ENCODE measurements at places on chromosomes 11 and 22.
A peak's percentile ranks its signal among the peaks of the same experiment; 100 is the strongest.

DNA sequence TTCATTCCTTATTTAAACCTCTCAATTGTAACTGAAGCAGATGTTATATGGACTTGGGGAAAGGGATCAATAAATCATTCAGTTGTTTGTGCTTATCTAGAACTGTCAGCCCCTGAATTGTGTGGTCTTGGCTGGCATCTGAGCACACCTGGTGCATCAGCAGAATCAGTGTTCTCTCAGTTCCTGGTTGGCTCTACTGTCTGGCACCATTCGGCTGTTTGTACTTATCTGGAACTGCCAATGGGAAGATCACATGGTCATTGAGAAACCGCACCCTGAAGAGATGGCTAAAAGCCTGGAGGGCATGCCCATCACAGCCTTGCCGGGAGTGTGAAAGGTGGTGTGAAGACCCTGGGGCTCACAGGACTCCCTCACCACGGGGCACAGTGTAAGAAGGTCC lies 37.1 kb upstream of the EHF start:
- no peak for DNase-seq

DNA sequence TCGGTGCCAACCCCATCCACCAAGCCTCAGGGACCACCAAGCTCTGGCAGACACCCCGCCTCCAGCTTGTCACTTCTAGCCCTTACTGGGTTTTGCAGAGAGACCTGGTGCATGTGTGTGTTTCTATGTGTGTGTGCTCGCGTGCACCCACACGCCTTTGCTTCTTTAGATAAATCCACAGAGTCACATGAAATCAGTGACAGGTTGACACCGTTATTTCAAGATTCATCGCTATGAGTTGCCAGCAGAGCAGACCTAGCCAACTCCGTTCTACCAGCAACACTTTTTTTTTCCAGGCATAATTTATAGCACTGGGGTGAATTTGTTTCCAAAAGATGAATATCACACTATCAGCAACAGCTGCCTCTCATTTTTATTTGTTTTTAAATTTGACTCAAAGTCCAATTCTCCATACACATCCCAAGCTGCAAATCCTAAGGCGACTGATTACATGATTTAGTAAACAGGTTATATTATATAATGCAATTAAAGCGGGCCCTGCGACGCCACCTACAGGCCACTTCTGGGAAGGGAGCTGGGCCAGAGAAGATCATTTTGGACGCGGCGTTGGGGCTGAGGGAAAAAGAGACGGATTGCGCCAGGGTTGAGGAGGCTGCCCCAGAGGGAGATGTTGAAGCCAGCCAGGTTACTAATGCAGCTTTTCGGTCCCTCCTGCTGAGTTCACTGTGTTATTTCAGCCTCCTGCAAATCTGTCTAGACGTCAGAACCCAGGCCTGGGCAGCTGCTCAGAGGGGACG lies 150.5 kb downstream of the FEZ1 start:
- DNase-seq: peak; percentile 6

DNA sequence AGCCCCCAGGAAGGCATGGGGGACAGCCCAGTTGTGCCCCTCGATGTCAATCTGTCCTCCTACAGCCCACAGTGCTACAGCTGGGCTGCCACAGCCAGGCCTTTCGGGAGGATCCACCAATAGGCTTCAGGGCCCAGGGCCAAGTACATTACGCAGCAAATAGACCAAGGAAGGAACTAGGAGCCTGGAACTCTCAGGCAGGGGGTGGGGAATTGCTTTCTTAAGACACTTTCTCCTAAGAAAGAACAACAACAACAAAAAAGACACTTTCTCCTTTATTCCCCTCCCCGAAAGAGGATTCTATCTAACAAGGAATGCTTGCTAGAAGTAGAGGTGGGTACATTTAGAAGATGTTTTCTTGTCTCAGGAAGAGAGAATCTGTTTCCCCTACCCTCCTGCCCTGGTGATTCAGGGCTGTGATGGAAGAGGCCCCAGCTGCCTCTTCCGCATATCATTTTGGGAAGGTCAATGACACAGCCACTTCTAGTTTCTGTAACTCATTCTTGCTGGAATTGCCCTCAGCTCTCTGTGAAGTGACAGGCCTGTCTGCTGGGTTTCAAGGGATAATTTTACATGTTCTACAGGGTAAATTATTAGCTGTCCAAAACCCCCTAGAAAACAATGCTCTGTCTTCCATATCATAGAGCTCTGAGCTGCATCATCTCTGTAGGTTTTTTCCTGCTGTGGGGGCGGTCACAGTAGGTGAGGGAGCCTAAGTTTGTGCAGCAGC lies 6.0 kb upstream of the MALAT1 start:
- DNase-seq: no peak

GRCh38 chr22:20046730-20047129 lies 25.8 kb downstream of the TANGO2 start:
- no peak for DNase-seq

DNA sequence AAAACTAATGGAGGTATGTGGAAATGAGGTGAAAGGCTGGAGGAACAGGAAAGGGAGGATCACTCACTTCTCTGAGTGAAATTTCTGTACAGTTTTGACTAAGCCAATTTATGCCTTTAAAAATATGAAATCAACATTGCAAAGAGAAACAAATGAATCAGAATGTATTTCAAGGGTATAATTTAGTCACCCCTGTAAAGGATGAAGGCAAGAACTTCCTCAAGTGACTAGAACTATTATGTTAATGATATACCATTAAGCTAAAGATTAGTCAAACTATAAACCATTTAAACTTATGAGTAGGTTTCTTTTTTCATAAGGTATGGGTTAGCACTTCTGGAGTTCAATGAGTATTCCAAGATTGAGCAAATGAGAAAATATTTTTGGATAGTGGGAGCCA lies 184.5 kb upstream of the CHORDC1 start:
- DNase-seq: no peak

- DNase-seq: no peak
Measured at GRCh38 chr22:47139013-47139789, 376.8 kb downstream of the TBC1D22A start.

- DNase-seq: no peak
Measured at GRCh38 chr22:39254122-39254521, 9.3 kb upstream of the PDGFB start.

DNA sequence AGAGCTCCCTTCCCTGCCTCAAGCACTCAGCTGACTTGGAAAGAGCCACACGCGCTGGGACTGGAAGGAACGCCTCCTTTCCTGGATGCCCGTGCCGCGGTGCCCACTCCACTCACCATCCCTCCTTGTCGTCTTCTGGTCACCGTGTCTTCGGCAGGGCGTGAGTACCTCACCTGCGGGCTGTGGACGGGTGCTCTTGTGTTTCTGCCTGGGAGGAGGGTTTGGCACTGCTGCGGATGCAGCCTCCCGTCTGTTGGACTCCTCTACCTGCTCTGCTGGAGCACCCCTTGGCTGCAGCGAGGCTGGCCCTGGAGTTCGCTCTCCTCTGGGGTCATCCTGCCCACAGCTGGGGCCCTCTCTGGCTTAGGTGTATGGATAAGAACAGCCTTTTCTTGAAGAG lies 612.7 kb downstream of the BRD1 start:
- no peak for DNase-seq

DNA sequence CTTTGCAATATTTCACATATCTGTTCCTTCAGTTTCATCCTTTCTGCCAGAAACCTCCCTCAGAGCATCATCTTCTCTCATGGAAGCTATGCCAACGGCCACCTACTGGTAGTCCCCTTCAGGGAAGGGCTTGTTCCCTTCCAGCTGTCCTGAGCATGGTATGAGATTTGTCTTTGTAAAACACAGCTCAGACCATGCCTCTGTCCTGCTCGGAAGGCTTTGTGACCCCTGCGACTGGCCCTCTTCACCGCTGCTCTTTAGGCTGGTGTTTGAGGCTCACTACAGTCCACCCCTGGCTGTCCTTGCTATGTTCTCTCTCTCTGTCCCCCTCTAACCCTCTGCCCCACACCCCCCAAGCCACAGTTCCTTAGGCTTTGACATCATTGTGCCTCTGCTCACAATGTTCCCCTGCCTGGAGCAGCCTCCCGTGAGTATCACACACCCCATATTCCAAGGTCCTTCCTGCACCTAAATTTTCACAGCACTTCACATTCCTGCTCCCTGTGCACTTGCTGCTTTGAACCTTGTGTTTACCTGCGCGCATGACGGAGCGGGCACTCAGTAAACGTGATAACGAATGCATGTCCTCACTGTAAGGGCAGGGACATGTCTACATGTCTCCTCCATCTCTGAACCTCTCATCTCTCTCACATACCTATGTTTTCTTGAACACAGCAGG lies 24.0 kb upstream of the ACER3 start:
- no peak for DNase-seq

DNA sequence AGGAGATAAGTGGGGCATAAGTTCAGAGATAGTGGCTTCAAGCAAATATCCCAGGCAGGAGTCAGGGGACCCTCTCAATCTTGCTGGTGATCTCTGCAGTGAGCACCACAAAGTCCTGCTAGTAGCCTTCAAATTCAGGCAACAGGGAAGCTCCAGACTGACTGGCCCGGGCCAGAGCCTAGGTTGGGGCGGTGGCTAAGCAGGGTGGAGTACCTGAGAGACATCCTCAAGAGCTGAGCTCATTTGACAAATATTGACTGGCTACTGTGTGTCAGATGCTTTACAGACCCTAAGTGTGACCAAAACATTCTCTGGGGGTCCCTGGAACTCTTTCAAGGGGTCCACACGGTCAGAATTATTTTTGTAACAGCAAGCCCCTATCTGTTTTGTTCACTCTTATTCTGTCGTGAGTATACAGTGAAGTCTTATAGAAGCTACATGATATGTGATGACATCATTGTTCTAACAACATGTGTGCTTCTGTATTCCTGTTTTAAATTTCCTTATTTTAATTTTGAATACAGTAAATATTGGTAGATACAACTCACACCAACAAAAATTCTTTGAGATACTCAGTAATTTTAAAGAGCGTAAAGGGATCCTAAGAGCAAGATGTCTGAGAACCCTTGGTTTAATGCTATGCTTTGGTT lies 71.6 kb downstream of the APIP start:
- DNase-seq: no peak

DNA sequence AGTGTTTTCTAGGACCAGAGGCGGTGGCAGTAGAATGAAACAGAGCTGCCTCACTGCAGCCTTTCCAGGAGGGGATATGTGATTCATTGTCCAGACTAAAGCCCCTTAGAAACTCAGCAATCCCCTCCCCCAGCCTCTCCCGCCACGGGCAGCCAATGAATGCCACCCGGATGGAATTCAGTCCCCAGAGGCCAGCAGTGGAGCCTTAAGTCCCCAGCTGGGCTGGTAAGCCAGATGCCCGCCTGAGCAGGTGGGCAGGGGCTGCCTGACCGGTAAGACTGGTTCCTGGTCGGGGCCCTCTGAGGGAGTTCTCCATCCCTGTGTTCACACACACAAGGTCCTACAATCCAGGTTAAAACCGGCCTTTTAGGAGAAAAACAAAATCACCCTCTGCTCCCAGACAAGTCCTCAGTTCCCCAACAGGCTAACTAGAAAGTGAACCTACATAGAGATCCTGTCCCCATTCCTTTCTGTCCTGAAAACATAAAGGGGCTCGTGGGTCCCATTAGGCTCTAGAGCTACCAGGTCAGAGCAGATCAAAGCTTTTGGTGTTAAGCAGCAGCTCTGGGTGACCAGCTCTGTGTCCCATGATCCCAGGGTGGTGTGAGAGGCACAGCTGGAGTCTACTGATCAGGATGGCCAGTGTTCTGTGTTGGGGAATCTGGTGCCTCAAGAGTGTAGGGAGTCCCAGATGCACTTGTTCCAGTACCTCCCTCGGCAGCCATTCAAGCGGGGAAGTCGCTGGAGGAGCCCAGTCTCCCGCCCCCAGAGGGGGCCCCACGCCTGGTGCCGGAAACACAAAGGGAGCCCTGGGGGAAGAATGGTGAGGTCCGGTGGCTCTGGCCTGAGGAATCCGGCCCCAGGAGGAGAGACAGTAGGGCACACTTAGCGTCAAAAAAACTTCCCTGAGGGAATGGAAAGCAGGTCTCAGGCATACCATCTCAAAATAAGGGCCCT lies 2.6 kb downstream of the PATZ1 start:
- DNase-seq: no peak

DNA sequence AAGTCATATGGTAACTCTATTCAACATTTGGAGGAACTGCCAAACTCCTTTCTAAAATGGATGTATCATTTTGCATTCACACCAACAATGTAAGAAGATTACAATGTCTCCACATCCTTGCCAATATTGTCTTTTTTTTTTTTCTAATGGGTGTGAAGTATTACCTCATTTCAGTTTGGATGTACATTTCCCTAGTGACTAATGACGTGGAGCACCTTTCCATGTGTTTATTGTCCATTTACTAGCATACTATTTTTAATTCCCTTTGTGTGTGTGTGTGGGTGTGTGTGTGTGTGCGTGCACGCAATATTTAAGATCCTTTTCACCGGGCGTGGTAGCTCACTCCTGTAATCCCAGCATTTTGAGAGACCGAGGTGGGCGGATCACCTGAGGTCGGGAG lies 62.7 kb downstream of the APOL3 start:
- DNase-seq: no peak

DNA sequence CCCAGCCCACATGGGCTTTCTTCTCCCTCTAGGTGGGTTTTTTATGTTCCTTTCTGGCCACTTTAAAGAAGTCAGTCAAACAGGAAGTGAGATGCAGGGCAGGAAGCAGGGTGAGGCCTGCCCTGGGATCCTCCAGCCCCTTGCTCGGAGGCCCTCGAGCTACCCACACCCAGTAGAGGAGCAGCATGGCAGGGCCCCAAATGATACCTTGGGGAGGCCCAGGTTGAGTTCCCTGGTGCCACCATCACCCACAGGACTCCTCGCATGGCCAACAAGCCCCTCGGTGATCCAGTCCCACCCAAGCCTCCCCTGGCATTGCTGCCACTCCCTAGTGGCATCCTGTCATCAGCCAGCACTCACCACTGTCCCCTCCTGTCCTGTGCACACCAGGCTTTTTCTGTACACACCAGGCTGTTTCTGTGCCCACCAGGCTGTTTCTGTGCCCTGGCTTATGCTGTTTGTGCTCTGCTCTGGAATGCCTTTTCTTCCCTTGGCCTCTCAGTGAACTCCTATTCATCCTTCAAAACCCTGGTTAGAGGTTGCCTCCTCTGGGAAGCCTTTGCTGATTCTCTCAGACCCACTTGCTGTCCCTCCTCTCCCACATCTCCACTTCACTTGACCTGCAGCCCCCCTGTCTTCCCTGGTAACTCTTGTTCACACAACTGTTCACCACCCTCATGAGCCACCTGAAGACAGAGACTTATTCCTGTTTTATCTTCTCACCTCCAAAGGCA lies 3.1 kb upstream of the PTGDR2 start:
- DNase-seq: no peak

DNA sequence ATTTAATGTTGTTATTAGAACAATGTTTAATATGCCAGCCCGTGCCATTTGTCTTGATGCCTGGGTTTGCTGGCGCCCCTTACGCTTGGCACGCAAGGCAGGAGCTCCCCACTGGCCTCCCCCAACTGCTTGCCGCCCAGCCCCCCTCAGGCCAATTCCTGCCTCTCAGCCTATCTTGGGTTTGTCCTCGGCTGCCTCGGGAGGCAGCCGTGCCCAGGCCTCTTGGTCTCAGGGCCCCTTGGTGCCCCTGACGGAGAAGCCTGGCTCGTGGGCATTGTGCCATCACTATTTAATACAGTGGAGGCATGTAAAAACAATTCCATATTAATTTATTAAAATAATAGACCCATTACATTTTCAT lies 119.8 kb downstream of the KCNQ1OT1 start:
- no peak for DNase-seq
